ENCODE measurements at places on chromosomes 13 and 19.

DNA sequence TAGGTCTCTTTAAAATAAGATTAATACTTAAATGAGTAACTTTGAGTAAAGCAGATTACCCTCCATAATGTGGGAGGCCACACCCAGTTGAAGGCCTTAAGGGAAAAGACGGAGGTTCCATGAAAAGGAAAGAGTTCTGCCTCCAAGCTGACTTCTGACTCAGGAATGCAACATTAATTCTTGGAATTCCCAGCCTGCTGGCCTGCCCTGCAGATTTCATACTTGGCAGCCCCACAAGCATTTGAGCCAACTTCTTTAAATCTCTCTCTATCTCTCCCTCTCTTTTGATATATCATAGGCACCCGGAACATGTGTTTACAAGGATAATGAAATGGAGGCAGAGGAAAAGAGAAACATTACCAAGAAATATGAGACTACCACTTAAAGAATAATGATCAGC, 902.3 kb upstream of the MIR17HG start:
- DNase-seq = no peak

DNA sequence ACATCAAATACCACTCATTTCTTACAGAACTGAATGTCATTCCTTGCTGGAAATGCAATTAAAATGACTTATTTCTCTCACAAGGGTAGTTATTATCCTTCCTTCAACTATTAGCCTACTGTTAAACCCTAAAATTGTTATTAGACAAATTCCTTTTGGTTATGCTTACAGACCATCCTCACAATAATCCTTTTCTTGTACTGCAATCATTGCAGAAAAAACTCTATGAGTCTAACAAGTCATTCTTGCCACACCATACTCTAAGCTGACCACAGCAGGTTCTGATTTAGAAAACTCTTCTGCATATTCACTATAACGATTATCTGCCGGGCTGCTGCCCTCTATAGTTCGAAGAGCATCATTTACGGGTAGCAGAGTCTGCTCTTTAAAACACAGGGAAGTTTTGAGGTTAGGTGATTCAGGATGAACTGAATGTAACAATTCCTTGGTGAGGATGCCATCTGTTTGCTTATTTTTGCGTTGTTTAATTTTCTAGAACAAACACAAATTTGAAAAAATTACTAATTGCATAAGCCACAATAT, 38.2 kb downstream of the MTMR6 start:
- no peak for DNase-seq

DNA sequence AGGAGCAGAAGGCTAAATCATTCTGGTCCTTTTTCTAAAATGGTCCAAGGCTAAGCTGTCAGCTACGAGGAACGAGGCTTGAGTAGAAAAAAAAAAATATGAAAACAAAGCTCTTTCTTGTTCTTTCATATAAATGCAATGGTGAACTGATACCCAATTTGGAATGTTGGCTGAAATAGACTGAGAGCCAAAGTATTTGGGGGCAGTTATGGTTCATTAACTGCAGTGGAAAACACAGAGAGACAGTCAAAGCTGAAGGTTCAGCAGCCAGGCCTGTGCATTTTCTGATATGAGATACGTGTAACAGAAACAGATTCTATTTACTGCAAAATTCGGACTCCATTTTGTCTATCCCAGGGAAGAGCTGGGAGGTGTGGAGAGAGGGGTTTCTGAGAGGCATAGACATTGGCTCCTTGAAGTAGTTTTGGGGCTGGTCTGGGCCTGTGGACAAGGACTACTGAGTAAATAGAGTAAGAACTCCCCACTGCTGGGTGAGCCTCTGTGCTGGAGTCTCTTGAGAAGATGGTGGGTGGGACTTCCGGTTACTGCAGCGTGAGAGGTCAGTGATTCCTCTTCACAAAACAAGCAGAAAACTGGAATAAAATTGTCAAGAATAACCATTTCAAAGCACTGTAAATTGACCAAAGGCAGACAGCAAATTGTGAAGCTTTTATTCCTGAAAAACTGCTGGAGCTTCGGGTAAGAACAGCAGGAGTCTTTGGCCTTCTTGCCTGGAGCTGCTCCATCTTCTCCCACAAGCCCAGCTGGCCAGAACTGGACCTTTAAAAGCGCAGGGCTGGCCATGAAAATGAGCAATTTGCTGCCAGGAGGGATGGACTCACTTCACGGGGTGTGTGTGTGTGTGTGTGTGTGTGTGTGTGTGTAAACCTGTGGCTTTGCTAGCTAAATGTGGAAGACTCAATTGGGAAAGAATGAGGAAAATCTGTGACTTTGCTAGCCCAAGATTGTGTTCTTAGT, 43.1 kb upstream of the CNMD start:
- DNase-seq = no peak

DNA sequence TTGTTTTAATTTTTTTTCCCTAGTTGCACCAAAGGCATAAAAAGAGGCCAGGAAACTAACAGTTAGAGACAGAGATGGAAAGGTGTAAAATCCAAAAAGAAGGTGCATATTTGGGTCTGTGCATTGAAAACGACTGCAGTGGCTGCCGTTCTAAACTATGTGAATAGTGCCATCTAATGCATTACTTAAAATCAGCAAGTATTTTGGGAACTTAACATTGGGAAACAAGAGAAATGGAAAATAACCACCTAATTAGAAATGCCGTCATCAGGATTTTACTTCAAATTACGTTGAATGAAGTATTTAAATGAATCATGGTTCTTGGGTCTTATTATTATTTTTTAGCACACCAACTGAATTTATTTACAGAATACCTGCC, 189.5 kb upstream of the MIR17HG start:
- no peak for DNase-seq

- DNase-seq = no peak
Measured at GRCh38 chr19:17737690-17738153, 13.6 kb upstream of the FCHO1 start.

DNA sequence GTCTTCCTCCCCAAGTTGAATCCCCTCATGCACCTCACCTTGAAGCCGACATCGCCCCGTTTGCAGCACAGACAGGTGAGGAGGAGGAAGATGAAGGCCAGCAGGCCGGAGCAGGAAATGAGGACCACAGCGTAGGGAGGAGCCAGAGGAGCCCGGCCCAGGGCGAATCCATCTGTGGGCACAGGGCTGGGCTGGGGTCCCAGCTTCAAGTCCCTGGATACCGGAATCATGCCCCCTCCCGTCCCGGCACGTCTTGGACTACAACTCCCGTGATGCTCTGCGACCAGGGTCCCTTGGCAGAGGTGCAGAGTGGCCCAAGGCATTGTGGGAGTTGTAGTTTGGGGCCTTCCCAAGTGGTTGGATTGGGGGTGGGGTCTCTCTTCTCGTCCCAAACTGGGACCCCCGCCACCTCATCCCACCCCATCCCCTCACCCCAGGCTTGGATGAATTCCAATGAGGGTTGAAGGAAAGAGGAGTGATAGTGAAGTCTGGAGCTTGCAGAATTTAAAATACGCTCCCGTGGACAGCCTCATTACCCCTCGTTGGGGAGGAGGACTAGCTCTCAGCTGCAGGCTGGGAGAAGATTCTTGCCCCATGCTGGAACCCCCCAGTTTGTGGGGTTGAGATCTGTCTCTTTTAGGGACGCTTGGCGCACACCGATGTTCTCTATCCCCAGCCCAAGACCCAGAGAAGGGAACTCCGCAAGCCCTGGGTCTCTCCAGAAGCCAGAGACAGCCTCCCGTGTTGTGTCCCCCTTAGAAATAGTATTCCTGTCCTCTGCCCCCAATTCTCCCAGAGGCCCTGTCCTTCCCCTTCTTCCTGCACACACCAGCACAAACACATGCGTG, 990 bp downstream of the LMTK3 start:
- DNase-seq = no peak

- DNase-seq = no peak
Measured at GRCh38 chr19:43694553-43694952, 21.3 kb upstream of the IRGC start.

DNA sequence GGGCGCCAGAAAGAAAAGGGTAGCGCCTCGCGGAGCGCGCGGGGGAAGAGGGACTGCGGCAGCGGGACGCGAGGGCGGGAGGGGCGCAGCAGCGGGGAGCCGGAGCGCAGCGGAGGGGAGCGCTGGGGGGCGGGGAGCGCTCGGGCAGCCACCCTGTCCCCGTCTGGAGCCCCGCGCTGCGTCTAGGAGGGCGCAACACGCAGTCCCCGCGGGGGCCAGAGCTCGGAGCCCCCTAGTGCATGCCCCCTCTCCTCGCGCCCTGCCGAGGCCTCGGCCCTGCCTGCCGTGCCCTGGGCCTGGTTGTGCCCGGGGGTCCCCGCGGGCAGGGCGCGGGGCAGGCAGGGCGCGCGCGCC, 37.9 kb downstream of the SOX1 start:
- DNase-seq = no peak

DNA sequence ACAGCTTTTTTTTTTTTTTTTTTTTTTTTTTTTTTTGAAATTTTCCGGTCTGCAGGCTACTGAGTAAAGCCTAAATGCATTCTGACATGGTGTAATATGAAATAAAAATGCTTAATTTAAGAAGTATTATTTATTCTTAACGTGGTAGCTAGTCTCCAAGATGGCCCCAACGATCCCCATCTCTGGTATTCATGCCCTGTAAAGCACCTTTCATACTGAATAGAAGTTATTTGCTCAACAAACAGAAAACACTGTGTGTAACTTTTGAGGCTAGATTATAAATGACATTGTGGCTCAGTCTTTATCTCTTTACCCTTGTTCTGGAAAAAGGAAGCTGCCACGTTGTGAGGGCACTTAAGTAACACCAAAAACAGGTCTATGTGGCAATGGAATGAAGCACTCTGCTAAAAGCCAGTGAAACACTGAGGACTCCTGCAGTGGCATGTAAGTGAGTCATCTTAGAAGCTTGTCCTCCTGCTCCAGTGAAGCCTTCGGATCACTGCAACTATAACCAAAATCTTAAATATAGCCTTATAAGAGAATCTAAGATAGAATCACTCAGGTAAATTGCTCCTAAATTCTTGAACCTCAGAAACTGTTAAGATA, 128.7 kb downstream of the UGGT2 start:
- no peak for DNase-seq

DNA sequence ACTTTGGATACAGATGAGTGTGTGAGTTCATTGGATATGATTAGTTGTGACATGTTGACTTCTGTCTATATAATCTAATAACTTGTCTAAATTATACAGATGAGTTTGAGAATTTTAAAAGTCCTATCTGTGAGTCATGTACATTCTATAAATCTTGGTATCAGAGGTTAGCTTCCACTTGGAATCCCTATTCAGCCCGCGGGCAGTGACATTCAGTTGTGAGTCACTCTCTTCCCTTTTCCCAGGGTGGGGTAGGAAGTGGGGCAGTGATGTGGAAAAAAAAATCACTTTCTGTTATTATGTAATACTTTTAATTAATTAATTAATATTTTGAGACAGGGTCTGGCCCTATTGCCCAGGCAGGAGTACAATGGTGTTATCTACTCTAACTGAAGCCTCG, 33.0 kb upstream of the ZNF808 start:
- DNase-seq = no peak

GRCh38 chr13:85091631-85092234, 707.5 kb downstream of the SLITRK6 start:
- no peak for DNase-seq

- DNase-seq = no peak
Measured at GRCh38 chr19:13763265-13763664, 1.1 kb upstream of the MRI1 start.

DNA sequence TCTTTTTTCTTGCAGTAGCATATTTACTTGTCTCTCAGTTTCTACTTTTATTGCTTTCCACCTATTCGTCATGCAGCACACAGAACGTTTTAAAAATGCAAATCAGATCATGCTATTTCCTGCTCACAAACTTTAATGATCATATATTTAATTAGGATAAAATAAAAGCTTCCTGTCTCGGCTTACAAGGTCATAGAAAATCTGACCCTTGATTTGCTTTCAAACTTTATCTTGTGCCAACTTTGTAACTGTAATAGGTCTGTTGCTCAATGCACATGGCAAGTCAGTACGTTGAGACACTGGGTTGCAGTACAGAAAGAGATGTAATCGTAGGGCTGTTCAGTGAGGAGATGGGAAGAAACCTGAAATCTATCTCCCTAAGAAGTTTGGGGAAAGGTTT, 95.6 kb upstream of the CSNK1A1L start:
- DNase-seq = no peak

DNA sequence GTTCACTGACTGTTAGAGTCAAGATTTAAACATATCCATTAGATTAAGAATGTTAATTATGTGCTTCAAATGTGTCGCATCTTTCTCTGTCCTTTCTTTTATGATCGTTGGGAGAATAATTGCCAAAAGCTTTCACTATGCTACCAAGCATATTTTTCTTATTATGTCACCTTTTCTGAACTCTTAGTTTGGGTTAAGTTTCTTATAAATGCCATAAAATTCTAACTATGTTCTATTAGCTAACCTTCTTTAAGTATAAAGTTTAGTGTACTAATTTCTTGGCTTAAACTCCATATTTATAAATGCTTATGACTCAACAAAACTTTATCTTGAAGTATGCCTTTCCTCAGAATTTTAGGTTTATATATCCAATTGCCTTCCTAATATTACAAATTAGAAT, 1759.4 kb downstream of the PCDH9 start:
- DNase-seq = no peak

DNA sequence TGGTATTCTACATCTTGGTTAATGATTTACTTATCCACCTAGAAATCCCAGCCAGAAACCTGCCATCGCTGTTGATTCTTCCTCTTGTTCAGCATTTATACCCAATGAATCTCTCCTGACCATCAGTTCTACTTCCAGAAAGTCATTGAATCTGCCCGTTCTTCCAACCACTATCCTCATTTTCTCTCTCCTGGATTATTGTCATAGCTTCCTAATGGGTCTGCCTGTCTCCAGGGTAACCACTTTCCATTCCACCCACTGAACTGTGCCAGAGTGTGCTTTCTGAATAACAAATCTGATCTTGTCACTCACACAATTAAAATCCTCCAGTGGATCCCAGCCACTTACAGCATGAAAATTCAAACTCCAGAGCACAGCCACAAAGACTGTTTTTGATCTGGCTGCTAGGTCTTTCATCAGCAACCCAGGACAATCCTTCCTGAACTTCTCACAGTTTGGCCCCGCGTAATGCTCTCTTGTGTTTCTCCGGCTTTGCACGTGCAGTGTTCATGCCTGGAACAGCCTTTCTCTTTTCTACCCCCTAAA, 330.6 kb downstream of the SPRY2 start:
- no peak for DNase-seq

GRCh38 chr19:16249826-16250404, 52.2 kb downstream of the AP1M1 start:
- DNase-seq = no peak

GRCh38 chr13:113457510-113457909, 4.2 kb upstream of the ADPRHL1 start:
- no peak for DNase-seq

- no peak for DNase-seq
Measured at GRCh38 chr13:110921209-110921608, 6.3 kb upstream of the ANKRD10 start.

DNA sequence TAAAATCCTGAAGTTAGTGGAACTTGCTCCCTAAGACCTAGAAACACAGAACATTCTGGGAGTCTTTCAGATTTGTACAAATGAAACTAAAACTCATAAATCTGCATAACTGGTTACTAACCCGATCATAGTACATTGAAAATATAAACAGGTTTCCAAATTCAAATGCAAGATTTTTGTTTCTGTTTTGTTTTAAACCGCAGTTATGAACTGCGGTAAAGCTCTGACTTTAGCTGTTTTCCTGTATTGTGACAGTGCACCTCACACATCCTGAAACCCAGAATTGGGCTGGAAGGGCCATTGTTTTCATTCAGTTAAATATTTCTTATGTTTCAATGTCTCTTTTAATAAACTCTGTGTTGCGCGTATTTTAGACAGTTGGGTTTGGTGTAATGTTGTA, 204.7 kb downstream of the SHISA2 start:
- no peak for DNase-seq

GRCh38 chr19:55050749-55051532, 12.0 kb downstream of the RDH13 start:
- no peak for DNase-seq

GRCh38 chr19:24033963-24034342, 53.0 kb upstream of the ZNF254 start:
- DNase-seq = no peak

Data from mesothelial cell of epicardium (in vitro differentiated cells).